ENCODE measurements at places on chromosomes 1 and 21.
A peak's percentile ranks its signal among the peaks of the same experiment; 100 is the strongest.

GRCh38 chr21:14877581-14878228 is 187.1 kb downstream of the NRIP1 start:
- DNase-seq, result no peak

DNA sequence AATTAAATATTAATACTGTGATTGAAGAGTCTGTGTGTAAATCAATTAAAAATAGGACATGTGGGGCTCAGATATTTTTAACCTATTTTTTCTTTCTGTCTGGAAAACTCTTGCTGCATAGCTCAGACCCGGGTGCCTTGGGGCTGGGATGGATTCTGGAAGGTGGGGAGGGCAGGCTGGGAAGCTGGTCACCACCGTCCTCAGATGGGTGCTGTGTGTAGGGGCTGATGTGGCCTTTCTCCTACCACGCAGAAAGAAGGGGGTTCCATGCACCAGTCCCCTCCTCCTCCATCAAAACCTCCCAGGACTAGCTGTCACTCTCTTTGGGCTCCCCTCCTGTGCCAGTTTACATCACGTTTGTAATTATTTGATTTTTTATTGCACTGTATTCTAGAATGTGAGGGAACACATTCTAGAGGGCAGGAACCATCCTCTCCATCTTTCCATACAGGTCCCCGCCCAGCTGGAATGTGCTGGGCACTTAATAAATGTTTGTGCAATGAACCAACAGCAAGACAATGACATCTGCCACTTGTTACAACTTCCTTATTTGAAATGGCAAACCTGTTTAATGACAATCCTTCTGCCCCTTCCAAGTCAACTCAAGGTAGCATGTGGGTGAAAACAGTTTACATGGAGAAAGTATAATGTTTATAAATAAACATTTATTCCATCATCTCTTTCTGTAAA is 104.3 kb downstream of the EDEM3 start:
- no peak for DNase-seq

DNA sequence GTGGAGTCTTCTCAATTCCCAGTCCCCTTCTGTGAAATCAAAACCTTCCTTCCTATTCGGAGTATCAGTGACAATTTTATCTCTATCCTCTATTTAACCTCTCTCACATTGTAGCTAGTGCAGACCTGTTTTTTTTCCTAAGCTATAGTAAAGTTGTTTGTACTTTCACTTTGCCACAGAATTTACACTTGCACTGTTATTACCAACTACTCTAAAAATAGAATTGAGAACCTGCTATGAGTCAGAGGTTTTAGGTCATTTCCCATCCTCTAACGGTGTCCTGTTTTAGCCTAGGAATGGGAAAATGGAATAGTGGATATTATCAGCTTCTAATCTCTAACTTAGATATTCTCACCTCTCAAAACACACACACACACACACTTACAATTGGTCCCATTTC is 862.7 kb downstream of the NCAM2 start:
- no peak for DNase-seq

DNA sequence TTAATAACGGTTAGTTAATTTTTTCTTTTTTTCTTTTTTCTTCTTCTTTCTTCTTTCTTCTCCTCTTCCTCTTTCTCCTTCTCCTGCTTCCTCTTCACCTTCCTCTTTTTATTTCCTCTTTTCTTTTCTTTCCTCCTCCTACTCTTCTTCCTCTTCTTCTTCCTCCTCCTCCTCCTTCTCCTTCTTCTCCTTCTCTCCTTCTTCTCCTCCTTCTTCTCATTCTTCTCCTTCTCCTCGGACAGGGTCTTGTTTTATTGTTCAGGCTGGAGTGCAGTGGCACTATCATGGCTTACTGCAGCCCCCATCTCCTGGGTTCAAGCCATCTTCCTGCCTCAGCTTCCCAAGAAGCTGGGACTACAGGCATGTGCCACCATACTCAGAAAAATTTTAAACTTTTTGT is 13.4 kb upstream of the ACBD3 start:
- DNase-seq, result no peak

DNA sequence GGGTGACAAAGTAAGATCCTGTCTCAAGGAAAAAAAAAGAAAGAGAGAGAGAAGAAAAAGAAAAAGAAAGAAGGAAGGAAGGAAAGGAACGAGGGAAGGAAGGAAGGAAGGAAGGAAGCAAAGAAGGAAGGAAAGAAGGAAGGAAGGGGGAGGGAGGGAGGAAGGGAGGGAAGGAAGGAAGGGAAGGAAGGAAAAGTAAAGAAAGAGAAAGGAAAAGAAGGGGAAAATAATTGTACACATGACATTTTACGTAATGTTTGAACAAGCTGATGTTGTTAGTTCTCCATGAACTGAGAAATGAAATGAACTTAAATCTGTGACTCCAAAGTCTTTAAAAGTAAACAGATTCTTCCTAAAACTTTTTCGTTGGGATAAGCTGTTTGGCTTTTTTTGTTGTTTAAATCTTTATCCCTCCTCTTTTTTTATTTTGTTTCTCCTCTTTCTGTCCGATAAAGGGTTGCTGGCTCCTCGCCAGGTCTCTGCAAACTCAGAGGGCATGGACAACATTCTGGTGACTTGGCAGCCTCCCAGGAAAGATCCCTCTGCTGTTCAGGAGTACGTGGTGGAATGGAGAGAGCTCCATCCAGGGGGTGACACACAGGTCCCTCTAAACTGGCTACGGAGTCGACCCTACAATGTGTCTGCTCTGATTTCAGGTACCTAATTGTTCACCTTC is 59.8 kb downstream of the IL12RB2 start:
- DNase-seq, result peak; percentile 27

- no peak for DNase-seq
These were observed 60.0 kb upstream of the GRIK3 start for GRCh38 chr1:37094302-37094701.

DNA sequence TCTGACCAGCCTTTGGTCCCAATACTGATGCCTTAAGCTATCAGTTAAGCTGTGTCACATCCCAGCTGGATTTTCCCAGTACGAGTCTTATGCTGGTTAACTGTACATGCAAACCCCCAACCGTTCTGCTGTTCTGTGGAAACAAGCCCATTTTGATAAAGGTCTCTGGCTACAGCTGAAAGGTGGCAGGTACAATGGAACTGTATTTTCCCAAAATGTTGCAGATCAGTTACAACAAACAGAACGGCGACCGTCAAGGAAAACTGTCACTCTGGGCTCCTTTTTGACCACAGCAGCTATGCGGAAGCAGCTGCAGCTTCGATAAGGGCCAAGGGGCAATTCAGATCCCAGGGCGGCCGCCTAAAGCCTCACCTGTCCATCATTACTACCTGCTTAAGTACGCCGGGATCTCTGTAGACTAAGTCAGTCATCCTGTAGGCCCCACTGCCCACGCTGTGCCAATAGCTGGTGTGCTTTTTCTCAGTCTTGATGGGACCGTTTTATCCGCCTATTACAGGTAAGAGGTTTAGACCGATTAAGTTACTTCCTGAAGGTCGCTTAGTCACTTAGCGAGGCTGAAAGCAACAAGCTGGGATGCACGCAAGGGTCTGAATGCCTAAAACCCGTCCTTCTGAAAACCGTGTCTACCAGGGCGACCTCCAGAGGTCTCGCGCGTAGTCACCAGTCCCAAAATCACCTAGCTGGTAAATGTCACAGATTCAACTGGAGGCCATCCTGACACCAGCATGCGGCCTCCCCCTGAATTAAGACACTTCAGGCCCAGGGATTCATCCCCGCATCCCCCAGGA is 11.1 kb upstream of the RAB42 start:
- no peak for DNase-seq

- peak; percentile 95 for DNase-seq
These were observed 44.9 kb downstream of the PAFAH2 start for GRCh38 chr1:25952841-25953401.

GRCh38 chr1:157310401-157310800 is 172.2 kb upstream of the ETV3 start:
- DNase-seq, result no peak

DNA sequence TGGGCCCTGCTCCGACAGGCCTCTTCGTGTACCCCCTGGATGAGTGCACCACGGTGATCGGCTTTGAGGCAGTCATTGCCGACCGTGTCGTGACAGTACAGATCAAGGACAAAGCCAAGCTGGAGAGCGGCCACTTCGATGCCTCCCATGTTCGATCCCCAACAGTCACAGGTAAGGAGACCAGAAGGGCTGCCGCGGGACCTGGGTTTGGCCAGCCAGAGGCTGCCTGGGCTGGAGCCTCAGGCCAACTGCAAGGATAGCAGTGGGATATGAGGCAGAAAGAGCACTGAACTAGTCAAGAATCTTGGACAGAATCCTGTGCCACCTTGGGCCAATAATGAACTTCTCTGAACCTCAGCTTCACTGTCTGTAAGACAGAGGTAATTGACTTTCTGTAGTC is 22.1 kb downstream of the VWA5B1 start:
- DNase-seq, result no peak

GRCh38 chr1:98824736-98825135 is 163.2 kb downstream of the SNX7 start:
- DNase-seq, result no peak

DNA sequence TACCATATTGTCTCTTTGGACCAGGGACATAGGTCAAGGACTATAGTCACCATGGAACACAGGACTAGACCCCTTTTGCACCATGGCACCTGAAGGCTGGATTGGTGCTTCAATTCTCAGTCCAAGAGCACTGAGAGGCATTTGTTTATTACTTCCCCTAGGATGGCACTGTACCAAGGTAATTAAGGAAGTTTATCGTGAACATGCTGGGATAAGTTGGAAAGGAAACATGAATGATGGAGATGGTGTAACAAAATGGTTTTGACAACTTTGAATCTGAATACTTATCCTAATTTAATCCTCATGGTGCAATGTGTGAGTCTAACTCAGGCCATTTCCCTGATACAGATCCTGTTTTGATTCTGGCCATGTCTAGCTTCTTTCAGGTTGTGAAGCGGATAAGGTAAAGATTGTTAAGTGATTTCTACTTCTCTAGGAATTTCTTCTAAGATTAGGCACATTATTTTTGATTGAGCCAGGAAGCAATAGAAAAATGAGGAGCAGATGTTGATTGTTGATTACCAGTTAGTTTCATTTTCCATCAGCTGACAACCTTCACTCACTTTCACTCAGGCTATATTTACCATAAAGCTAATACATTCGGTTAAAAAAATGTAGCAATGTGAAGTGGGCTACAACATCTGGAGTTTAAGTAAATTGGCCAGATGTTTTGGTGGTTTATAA is 37.3 kb upstream of the SIPA1L2 start:
- DNase-seq, result no peak

DNA sequence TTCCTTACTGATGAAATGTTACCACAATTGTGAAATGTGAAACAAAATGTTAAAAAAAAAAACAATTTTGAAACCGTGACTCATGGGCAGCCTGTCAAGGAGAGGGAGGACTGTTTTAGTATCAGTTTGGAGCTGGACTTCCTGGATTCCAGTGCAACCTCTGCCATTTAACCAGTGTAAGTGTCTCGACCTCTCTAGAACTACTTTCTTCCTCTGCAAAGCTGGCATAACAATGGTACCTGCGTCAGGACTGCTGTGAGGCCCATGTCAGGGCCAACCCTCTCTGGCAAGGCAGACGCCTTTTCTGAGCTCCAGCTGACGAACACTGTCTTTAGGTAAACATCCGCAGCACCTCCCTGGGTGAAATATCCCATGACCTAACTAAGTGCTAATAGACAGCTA is 20.9 kb downstream of the URB1 start:
- DNase-seq, result no peak

- DNase-seq, result no peak
These were observed 2.1 kb downstream of the HMGN1 start for GRCh38 chr21:39346671-39347331.

- DNase-seq, result no peak
These were observed 68.7 kb upstream of the KLHDC7A start for GRCh38 chr1:18411820-18412641.

- no peak for DNase-seq
These were observed 143.6 kb upstream of the RAB4A start for GRCh38 chr1:229127301-229127700.

- no peak for DNase-seq
These were observed 244.7 kb upstream of the FGGY start for GRCh38 chr1:59052166-59052590.

DNA sequence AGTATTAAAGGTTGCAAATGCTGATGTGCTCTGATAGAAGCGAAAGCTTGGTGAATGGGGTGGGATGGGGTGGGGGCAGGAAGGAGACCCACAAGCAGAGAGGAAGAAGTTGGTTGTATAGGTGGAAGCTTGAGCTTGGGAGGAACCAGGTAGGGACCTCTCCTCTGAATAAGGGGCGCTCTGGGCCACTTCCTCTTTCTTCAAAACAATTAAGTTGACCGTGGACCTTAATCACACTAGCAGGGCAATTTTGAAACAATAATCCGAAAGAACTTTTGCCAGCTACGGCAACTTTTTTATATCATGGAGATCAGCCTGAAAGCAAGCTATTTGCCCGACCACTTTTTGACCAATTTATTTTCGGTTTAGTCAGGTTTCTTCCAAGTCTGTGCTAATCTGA is 1.9 kb upstream of the DYRK1A start:
- no peak for DNase-seq

DNA sequence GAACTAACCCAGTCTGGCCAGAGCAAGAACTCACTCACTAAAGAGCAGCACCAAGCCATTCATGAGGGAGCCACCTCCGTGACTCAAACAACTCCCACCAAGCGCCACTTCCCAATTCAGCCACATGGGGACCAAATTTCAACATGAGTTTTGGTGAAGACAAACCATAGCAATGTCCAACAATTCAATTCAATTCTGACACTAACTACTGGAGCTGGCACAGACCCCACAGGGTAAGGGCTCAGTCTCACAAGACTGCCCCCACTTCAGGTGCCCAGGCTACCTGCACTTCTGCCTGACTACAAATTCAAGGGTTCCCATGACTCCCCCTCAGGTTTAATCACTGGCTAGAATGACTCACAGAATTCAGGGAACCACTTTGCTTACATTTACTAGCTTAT is 48.8 kb upstream of the RAP1A start:
- no peak for DNase-seq

GRCh38 chr1:91809317-91809716 is 76.6 kb downstream of the TGFBR3 start:
- no peak for DNase-seq

GRCh38 chr1:34806396-34806795 is 13.6 kb downstream of the GJA4 start:
- no peak for DNase-seq

DNA sequence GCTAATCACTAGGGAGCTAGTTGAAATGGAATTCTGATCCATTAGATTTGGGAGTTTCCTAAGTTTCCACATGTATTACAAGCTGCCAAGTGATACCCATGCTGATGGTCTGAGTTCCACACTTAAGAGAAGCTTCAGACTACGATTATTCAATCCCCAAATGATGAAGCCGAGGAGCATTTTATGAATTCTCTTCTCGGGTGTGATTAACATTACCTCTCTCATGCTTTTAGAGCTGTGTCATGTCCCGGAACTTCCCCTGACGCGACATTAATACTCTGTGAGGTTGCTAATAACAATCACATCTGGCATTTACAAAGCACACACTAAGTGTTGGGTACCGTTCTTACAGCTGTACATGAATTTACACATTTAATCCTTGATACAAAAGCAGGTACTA is 63.0 kb downstream of the KCNJ15 start:
- no peak for DNase-seq

Measured in right hindlimb (tissue), 1 donor.